ENCODE measurements at places on chromosomes 1 and 21.

DNA sequence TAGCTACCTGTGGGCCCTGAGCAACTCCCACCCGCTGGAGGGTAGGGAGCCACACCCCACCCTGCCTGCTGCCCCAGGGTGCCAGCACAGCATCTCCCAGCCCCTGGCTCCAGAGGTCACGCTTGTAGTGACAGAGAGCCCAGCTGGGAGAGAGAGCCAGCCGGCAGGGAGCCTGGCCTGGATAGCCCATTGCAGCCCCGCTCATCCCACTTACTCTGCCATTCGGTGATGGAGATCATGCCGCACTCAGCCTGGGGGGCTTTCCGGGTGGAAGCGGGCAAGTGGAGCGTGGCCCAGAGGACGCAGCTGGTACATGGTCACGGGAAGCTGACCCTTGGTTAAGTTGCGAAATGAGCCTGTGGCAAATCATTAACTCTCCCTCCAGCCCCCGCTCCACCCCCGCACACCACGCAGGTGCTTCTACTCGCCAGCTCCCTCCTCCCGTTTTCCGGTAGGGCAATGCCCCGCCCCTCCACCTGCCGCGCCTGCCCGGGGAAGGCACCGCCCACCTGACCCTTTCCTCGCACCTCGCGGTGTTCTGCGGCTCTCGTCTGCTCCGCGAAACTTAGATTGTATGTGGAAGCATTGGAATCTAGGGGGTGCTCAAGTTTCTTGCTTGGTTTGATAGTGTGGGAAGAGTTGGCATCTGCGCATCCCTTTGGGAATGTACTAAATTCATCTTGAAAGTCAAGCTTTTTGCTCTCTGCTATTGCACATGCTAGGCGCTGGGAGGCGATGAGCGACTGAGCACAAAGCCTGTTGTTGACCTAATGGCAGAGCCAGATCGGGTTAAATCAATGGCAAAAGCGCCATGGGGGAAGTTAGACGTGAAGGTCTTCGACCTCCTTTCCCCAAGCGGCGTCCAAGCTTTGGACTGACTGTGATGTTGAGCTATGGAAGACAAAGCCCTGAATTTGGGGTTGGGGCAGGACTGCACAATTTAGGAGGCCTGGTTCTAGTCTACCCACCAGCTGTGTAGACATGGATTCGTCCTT, at the start of gene GOLT1A:
GOLT1A (minus strand) TSS at position 321 of the 995 bp plus-strand sequence; CDS start at position 239, 82 bp downstream.
- DNase-seq = peak; percentile 85

DNA sequence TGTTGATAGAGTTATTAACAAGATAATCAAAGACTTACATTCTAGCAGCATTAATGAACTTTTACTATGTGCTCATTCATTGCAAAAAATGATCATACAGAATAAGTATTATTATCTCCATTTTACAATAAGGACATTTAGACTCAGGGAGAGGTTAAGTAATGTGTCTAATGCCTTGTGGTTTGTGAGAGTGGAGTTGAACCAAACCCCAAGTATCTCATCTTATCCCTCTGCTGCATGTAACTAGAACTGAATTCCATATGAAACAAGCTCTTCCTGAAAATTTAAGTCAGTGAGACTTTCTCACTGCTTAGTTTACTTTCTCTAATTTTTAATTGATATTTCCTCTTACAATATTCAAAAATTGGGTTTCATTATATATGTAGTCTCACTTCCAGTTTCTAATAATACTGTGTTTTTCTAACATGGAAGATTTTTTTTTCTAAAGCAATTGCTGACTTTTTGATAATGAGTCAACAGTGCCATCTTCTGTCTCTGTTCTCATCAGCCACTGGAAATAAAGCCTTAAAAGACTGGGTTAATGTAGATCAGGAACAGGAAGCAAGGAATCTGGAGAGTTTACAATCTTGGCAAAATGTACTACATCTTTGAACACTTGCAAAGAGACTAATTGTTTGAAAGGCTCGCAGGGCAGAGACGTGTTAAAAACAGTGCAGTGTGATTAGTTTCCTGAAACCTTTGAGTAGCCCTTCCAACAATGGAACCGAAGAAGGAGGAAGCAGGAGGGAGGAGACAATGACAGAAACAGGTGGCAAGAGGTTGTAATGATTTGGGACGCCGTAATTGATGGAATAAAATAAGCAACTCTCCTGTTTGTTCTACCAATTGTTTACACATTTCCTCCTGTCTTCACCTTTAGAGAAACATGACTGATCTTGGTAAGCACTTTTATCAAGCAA, 567.6 kb downstream of the MRPL39 start:
- DNase-seq = peak; percentile 7

GRCh38 chr1:58256546-58256945, 290.0 kb downstream of the OMA1 start:
- DNase-seq = no peak

- peak; percentile 0 for DNase-seq
These were observed 512.5 kb upstream of the LRRC7 start for GRCh38 chr1:69055194-69055593.

GRCh38 chr1:155466996-155467395, 95.6 kb downstream of the ASH1L start:
- peak; percentile 91 for DNase-seq

DNA sequence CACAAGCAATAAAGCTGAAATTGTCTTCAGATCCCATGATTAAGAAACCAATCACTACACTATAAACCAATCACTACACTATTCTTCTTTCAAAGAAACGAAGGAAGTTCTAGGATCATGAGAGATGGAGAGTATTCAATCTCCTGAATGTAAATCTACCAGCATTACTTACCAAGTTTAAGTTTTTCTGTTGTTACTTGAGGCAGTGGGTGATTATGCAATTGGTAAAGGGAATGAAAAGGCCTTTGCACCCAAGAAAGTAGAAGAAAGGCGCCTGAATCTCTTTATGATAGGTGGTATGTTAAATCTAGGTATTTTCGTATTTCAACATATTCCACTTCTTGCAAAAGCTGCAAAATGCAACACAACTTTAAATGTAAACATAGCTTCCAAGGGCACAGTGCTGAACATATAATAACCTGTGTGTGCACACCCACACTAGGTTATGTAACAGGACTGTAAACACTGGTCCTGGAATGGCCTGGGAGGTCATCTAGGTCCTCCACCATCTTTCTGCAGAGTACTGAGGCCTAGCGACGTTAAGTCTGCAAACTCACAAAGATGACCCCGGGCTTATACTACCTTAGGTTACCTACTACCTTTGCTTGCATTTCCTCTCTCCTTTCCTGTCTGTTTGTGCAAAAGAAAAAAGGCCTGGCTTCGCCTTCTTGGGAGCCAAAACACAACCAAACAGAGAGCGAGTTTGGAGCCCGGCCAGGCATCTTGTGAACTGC, 1.1 kb upstream of the UAP1 start:
- DNase-seq = no peak

DNA sequence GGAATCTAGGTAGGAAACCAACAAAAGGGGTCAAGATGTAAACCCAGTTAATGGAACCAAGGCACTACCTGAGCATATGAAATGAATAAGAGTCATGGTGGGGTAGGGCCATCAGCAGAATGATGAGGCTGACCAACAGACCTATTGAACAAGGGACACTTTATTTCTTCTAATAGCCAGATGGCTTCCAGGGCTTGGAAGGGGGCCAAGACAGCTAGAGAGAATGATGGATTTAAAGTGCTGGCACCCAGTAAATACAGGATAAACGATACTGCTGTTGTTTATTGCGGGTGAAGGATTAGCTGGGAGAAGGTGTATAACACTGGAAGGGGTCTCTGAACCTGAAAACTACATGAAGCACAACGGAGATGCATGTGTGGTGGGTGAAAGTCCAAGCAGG, 15.6 kb downstream of the DDAH1 start:
- no peak for DNase-seq

- DNase-seq = no peak
These were observed 5.1 kb upstream of the SLC16A1 start for GRCh38 chr1:112961072-112961471.

DNA sequence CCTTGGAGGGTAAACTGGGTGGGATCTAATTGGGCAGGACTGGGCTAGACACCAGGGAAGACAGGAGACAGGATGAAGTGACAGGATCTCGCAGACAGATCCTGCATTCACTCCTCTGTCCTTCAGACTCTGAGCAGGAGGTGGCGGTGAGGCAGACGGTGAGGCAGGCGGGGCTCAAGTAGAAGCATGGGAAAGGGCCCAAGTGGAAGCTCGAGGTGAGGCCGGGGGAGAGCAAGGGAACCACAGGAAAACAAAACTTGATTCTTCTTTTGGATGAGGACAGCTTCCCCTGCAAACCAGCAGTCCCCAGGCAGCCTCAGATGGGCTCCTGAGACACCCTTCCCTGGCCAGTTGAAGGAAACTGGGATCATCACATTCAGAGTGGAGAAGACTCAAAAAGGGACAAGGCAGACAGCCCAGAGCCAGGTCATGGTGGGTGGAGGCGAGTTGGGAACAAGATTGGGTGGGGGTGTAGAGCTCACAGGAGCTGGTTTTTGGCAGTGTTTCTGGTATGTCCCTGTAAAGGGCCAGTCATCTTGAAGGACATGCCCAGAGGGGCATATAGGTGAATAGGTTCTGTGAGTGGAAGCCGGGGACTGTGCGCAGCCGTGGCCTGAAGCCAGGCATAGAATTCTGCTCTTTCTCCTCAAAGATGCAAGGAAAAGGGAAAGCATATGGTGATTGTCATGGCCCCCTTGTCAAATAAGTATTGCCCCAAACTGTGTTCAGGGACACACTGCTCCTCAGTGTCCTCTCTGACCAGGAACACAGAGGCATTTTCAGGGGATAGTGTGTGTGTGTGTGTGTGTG, 18.0 kb downstream of the INKA2 start:
- DNase-seq = no peak
